SIG-M5 (cell line): ENCODE measurements at places on chromosomes 16 and 17.

DNA sequence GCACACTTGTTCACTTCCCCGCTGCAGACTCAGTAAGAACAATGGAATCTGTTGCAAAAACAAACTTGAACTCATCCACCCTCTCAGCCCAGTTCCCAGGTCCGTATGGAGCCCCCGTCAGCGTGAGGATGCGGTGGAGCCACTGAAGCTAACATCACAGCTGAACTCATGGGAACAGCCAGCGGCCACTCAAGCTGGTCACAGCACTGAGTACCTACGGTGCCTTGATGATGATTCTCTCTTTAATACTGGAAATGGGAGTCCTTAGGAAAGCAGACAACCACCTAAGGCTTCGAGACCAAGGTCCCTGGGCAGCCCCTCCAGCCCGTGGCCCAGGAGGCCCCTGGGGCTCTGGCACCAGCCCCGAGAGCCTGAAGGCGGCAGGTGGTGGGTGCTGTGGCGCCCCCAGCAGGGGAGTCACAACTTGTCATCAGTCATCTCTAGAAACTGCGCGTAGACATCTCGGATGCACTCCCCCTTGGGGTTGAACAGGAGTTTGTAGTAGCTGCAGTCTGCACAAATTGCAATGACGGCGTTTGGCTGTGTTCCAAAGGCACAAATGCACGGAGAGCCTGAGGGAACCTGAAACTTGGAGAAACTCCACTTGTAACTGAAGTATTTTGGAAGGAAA is 31.0 kb upstream of the RHOT1 start:
- no peak for DNase-seq

GRCh38 chr17:16488186-16488967 is 3.6 kb downstream of the LRRC75A start:
- DNase-seq, result no peak

- DNase-seq, result no peak
Observed at GRCh38 chr17:71980171-71980570, 140.6 kb upstream of the SOX9 start.

DNA sequence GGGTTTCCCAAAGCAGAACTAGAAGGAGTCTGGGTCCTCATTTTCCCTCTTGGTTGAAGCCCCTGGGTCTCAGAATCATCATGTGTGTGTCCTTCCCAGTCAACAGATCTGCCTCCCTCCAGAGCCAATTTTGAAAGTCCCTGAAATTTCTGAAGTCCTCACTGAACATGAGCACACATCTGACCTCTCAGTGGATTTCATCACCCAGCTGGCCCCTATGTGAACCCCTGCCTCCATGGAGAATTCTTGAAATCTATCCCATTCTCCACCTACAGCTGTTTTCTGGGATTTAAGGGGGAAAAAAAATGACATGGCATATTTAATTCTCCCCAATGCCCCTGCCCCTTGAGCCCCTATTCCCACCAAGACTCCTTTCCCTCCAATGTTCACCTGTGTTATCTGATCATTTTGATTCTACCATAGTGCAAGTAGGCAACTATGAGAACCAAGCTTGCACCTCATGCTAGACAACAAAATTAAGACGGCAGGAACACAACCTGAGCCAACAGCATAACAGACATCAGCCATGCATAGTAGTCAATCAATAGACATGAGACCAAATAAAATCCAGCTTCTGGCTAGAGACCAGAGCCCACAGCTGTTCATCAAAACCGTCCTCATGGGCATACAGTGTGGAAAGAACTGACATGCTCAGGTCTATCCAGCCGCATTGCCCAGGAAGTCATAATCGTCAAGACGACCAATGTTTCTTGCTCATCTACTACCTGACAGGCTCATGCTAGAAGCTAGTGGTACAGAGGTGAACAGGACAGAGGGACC is 14.9 kb downstream of the SOX9 start:
- no peak for DNase-seq

- no peak for DNase-seq
Observed at GRCh38 chr17:32502710-32503109, 15.9 kb downstream of the CDK5R1 start.

DNA sequence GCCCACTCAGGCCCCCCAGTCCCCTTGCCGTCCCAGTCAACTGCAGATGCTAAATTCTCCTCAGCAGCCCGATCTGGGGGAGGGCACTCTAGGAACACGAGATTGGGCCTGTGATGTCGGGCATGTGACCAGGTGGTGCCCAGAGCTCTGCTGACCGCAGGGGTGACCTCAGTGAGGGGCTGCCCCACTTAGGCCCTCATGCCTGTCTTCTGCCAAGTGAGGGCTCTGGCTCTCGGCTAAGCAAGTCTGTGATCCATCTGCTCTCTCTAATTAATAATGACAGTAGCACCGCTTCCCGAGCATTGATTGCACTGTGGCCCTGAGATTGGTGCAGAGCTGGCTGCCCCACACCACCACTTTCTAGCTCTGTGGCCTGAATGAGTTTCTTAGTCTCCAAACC is 138.8 kb downstream of the MRM1 start:
- no peak for DNase-seq

GRCh38 chr17:72255481-72255880 is 134.7 kb downstream of the SOX9 start:
- no peak for DNase-seq
